Hematopoietic multipotent progenitor cell treated with erythropoietin and hydrocortisone succinate and interleukin-3 and kit ligand, for 4 days (in vitro differentiated cells): ENCODE measurements at places on chromosomes 5 and 9.

GRCh38 chr5:77638763-77639671 is 504 bp upstream of the OTP start:
- DNase-seq = peak; percentile 56

DNA sequence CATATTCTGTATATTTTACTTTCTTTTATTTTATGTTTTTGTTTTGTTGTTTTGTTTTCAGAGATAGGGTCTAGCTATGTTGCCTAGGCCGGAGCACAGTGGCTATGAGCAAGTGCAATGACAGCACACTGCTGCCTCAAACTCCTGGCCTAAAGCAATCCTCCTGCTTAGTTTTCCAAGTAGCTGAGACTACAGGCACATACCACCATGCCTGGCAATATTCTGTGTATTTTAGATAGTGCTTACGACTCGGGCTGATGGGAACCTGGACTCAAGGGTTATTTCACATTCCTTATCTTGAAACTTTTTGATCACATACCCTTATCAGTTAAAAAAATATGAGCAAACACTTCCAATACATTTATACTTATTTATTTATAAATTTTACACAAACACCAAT is 119.0 kb upstream of the STARD4 start:
- DNase-seq = no peak

GRCh38 chr9:2570615-2571479 is 50.7 kb upstream of the VLDLR start:
- DNase-seq = peak; percentile 81

DNA sequence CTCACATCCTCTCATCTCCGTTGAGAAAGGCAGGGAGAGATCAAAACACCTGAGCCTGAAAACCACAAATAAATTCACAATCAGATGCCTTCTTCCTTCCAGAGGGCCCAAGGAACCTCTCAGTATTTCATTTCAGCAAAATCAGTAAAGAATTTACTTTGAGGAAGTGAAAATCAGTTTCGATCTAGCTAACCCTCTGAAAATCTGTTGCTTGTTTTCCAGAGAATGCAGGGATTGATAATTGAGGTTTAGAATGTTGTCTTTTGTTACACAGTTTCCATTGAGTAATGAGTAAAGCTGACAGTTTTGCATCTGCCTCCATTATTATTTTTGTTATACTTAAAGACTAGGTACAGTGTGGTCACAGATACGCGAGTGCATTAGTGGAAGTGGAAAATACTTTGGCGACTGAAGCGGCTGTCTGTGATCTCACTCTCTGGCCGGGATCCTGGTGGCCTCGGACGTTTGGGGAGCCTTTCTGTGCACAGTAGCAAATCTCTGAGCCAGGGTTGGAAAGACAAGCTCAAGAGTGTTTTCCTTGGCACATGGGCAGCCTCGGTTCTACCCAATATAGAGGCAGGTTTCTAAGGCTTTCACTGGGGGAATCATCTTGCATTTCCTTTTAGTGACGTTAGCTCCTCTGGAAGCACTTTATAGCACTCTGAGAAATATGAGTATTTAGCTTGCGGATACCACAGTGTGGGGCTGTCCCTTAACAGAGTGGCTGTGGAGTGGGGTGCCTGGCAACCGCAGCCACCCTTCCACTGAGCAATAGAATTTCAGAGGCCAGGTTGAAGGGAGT is 32.2 kb upstream of the ANGPTL2 start:
- DNase-seq = no peak

DNA sequence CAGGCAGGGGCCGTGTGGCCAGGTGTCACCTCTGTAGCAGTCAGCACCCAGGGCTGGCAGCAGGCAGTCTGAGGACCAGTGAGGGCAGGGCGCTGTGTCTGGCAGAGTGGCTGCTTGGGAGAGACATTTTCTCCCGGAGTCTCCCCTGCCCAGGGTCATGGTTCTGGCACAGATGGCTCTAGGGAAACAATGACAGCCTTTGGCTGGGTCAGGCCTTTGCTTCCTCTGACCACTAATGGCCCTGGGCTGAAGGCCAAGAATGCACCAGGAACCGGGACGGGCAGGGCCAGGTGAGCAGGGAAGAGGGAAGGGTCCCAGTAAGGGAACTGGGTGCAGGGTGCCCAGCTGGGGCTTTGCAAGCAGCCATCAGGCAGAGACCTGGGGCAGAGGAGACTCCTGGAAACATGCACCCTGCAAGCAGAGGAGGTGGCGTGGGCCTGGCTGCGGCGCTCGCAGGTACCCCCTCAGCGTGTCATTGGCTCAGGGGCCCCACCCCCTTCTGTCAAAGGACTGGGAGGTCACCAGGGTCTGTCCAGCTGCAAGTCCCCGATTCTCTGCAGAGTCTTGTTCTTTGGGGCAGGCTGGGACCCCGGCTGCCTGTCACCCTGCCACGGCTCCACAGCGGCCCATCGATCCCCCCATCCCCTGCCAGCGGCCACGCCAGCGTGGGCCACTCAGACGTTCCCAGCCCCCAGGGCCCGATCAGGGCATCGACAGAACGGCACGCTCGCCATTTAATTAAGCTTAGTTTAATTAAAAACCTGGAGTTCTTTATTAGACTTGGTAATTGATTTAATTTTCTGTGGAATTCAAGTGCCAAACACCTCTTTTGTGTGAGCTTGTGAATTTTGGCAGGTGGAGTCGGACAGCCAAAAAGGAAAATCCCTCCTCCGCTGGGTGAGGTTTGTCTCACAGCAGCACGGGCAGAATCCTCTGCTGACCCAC is 18.9 kb upstream of the TMEM250 start:
- no peak for DNase-seq

- DNase-seq = peak; percentile 40
Observed at GRCh38 chr5:83340511-83340918, 131.0 kb upstream of the VCAN start.

- DNase-seq = no peak
Observed at GRCh38 chr9:138111607-138112006, 234.0 kb downstream of the CACNA1B start.

GRCh38 chr9:73074176-73074708 is 77.4 kb upstream of the ANXA1 start:
- DNase-seq = no peak

DNA sequence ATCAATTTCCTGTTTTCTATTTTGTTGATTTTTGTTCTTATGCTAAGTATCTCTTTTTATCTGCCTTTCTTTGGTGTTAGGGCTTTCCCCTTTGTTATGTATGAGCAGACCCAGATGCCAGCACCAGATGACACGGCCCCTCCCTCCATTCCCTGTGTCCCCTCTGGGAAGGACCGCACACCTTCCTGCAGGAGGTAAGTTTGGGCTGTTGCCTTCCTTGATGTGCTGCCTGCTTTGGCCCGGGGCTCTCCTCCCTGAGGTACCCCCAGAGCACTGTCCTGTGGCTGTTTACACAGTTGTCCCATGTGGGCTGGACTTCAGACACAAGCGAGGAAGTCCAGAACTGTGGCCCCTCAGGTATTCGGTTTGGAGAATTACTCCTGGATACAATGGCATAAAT is 343.8 kb upstream of the IRX1 start:
- no peak for DNase-seq

DNA sequence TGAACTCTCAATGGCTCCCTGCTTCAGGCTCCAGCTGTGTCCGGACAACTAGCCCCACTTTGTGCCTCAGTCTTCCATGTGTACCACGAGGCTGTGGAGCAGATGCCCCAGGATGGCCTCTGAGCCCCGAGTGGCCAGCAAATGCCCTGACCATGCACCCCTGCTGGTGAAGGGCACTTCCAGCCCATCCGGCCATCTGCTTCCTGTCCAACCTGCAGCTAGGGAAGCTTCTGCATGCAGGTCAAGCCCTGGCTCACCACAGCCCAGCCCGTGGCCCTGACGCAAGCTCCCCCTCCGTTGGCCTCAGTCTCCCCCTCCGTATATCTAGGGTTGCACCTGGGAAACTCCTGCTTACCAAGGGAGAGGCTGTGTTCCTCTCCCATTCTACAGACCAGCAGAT is 4.8 kb downstream of the NINJ1 start:
- no peak for DNase-seq

DNA sequence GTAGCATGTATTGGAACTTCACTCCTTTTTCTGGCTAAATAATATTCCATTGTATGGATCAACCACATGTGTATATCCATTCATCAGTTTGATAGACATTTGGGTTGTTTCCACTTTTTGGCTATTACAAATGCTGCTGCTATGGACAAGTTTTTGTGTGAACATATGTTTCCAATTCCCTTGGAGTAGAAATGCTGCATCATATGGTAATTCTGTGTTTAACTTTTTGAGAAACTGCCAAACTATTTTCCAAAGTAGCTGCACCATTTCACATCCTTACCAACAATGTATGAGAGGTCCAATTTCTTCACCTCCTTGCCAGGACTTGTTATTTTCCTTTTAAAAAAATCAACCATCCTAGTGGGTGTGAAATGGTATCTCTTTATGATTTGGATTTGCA is 8.4 kb downstream of the FRRS1L start:
- no peak for DNase-seq

GRCh38 chr9:371349-371748 is 156.7 kb downstream of the DOCK8 start:
- no peak for DNase-seq

DNA sequence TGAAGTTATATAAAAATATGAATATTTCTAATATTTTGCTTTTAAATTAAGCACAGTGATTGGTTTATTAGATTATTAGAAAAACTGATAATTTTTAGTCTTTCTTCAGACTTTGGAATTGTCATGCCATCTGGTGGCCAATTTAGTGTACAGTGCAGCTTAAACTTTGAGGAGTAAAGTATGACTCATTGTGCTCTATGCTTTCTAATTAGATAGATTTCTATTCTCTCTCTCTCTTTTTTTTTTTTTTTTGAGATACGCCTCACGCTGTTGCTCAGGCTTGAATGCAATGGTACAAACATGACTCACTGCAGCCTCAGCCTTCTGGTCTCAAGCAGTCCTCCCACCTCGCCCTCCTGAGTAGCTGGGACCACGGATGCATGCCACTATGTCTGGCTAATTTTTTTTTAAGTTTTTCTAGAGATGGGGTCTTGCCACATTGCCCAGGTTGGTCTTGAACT is 42.1 kb upstream of the GPR21 start:
- DNase-seq = peak; percentile 81

DNA sequence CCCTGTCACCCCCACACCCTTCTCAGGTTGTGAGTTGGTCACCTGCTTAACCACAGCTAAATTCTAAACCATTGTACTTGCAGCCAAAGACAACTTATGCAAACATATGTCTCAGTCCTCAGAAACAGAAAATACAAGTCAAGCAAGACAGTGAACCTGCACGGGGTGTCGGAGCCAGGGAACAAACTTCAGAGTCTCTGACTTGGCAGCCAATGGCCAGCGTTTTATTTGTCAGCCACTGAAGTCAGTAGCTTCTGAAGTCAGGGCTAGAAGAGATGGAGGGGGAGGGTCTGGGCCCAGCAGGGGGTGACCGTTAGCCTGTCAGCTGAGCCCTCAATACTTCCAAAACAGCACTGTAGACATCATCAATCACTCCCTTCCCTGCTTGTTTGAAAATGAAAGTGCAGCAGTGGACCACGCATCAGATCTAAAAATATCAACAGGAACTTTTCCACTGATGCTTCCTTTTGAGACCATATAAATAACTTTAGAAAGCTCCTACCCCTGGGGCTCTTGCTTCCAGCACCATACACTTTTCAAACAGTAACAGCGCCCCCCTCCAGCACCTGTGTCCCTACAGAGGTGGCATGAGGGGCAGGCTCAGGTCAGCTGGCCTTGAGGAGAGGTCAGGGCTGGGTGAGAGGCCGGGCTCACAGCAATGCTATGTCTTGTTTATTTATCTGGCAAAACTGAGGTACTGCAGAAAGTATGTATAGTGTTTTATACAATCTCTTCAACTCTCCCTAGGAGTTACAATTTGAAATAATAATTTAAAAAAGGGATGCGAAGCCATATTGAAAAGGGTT is 142.5 kb downstream of the ACER2 start:
- DNase-seq = peak; percentile 5

DNA sequence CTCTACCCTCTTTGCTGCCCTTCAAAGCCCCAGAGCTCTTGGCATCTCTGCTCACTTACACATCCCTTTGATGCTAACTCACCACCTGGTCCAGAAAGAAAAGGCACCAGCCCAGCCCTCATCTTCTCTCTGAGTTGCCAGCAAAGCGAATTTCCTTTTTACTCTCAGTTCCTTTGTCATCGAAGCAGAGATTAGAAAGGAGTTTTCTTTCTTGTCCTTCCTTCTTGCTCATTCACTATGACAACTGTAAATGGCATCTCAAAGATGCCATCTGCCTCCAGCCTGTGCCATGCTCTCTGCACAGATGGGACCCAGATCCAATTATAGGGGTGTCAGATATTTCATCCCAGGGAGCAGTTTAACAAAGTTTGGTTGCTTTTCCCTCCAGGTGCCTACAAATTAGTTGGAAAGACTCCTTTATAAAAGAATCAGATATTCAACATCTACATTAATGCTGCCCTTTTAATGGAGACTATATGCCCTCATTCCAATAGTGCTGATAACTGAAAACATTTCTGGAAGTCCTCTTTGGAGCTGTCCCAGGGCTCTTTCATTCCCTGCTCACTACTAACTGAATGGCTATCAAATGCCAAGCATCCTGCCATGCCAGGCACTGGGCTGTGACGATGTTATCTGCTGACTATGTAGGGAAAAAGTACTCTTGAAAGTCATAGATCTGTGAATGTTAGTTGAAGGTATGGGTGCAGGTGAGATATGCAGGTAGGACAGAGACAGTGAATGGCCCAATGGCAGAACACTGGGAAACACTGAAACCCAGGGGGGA is 58.9 kb downstream of the SUSD1 start:
- DNase-seq = no peak

DNA sequence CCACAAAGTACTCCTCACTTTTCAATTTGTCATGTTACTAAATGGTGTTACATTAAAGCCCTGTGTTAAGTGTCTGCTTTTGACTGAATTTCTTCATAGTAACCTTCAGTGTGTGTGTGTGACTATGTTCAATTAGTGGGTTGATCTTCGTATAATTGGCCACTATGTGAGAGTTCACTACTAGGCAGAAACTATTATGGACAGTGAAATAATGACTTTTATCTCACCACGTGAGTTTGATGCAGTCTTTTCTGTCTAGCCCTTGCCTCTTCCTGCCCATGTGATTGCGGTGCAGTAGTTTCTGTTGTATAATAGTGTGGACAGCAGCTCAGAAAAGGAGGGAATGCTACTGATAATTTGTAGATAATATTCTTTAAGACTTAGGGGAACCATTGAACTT is 1.8 kb upstream of the MAML1 start:
- DNase-seq = peak; percentile 26

GRCh38 chr9:87216897-87217455 is 269.7 kb upstream of the GAS1 start:
- DNase-seq = no peak

- no peak for DNase-seq
Observed at GRCh38 chr5:139171779-139172404, 26.3 kb downstream of the SIL1 start.

DNA sequence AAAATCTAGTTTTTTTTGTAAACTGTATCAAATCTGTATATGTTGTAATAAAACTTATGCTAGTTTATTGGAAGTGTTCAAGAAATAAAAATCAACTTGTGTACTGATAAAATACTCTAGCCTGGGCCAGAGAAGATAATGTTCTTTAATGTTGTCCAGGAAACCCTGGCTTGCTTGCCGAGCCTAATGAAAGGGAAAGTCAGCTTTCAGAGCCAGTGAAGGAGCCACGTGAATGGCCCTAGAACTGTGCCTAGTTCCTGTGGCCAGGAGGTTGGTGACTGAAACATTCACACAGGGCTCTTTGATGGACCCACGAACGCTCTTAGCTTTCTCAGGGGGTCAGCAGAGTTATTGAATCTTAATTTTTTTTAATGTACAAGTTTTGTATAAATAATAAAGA is 24.3 kb downstream of the HMGCR start:
- DNase-seq = no peak
